ENCODE measurements at places on chromosomes 6 and 20.

GRCh38 chr6:17700421-17701416, 6.0 kb downstream of the NUP153 start:
- no peak for DNase-seq

- DNase-seq: no peak
Measured at GRCh38 chr6:10140824-10141223, 274.1 kb downstream of the TFAP2A start.

DNA sequence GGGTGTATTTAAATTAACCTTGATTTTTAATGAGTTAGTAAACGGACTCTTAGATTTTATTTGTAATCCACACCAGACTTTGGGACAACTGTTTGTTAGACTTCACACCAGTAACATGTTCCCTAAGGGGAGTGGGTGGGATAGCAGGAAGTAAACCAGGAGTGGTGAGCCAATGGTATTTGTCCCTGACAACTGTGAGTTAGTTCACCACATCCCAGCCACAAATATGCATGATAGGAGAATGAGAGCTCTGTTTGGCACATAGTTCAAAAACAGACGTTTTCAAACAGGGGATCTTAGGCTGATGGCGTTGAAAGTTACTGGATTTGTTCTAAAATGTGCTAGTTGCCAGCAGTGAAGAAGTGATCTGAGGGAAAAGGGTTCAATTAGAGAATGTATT, 18.7 kb upstream of the COL10A1 start:
- no peak for DNase-seq

DNA sequence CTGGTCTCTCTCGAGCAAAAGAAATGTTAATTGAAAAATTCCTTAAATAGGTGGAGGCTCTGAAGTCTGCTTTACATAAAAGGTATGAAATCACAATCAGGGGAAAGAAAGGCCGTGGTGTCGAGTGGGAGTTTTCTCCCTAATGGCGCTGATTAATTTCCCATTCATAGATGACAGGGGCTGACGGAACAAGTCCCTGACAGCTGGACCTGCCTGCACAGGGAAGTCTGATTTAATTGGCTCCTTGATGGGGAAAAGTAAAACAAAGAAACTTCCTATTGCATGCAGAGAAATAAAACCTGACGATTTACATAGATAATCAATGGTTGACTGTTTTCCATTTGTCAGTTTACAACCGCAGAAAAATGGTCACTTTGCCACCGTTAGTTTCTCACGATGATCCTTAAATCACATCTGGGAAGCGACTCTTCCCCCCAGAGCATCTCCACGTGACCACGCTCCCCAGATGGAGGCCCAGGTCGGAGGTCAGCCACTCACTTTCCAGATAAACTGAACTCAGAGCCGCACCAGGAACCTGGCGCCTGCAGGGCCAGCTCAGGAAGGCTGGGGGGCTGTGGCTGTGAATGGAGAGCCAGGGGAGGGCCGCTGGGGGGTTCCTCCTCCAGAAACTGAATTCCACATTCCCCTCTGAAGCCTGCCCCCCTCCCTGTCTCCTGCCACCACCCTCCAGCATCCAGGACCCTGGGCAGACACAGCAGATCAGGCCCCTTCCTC, 55.3 kb downstream of the DLL1 start:
- DNase-seq: no peak

GRCh38 chr6:98116455-98116854, 717.9 kb upstream of the POU3F2 start:
- DNase-seq: no peak

GRCh38 chr20:57595041-57596030, 24.9 kb downstream of the ZBP1 start:
- no peak for DNase-seq

- no peak for DNase-seq
Measured at GRCh38 chr6:122200440-122200839, 199.0 kb upstream of the HSF2 start.

DNA sequence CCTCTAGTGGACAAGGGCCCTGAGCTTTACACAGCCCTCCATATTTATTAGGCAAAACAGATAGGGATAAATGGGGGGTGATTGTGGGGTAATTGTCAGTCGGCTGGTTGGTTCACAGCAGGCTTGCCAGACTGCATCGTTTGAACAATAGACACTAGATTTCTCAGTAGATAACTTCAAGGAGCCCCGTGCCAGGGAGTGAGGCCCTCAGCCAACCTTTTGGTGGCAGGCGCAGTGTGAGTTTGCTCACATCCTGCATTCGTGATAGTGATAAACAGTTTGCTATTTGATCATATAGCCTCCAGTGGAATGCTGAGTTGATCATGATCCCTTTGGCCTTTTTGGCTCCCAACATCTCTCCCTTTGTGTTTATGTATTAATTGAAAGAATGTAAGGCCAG, 3.6 kb upstream of the ABHD12 start:
- DNase-seq: no peak

- no peak for DNase-seq
Measured at GRCh38 chr20:51346686-51347485, 195.6 kb downstream of the NFATC2 start.

GRCh38 chr20:5668529-5668868, 81.7 kb upstream of the SHLD1 start:
- no peak for DNase-seq

GRCh38 chr20:33537608-33538007, 47.7 kb downstream of the CBFA2T2 start:
- no peak for DNase-seq

DNA sequence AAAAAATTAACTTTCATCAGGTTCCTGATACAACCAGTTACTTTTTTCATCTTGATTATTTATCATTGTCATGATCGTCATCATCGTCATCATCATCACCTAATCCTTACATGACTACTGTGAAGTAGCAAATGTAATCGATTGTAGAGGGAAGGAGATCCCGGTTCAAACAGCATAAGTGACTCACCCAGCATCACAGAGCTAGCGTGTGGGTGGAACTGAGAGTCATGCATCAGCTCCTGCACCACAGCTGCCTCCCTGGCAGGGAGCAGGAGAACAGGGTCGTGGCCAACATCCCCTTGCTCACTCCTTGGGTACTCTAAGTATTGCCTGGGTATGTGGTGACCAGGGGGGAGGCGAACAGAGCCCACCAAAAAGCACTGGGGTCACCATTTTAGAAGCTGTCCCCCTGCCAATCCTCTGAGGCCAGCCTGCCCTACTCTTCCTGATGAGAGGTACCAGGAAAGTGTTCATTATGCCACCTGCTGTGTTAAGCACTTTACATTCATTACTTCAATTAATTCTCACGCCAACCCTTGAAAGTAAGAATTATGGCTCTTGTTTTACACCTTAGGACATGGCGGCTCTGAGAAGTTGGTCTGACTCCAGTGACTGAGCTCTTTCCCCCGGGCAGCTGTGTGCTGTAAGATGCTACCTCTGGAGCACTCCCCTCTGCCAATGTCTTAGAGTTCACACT, 425.2 kb downstream of the CD83 start:
- DNase-seq: peak; percentile 40

DNA sequence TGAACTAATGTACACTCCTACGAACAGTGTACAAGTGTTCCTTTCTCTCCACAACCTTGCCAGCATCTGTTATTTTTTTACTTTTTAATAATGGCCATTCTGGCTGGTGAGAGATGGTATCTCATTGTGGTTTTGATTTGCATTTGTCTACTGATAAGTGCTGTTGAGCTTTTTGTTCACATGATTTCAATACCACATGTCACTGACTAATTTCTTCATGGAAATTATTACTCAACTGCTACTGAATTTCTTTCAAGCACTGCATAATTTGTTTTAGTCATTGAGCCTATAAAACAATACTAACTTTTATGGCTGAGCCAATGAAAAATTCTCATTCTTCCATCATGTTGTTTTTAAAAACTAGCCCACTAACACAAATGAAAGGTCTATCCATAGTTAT, 115.4 kb downstream of the FRK start:
- no peak for DNase-seq

DNA sequence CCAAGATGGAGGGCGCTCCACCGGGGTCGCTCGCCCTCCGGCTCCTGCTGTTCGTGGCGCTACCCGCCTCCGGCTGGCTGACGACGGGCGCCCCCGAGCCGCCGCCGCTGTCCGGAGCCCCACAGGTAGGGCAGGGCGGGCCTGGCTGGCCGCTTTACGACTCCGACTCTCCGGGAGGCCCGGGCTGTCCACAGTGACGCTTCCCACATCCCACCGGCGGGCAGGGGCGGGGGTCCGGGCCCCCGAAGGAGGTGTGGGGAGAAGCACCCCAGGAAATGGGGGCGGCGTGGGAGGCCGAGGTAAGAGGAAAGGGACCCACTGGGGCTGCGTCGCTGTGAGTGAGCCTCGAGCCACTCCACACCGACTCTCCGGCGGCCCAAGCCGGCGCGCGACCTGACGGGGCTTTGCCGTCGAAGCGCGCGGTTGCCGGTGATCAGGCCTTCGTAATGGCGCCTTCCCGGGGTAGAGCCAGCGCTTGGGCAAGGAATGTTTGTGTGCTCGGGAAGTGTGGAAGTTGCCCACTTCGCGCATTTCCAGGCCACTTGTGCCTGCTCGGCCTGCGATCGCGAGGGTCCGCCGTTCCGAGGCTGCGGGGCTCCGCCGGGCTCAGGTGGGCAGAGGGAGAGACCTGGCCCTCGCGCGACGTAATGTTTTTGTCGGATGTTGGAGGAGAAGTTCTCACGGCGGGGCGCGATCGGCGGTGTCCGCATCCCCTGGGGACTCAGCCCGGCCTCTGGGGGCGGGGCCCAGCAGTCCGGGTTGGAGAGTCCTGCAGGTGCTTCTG, 427 bp downstream of the GINM1 start:
- peak; percentile 60 for DNase-seq

- DNase-seq: no peak
Measured at GRCh38 chr6:38220069-38220723, 400.7 kb downstream of the ZFAND3 start.

DNA sequence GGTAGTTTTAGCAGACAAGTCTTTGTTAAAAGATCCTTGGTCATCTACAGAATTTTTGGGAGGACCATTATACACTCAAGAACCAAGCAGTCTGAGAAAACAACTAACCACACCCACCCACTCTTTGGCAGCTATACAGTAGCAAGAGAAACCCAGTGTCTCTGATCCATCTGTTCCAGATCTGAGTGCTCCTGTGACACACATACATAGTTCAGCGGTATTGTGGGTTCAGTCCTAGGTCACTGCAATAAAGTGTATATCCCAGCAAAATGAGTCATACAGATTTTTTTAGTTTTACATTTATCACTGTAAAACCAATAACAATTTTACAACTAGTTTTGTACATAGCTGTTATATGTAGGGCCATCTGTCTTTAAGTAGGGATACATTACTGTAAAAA, 47.4 kb upstream of the PAK5 start:
- no peak for DNase-seq

- no peak for DNase-seq
Measured at GRCh38 chr20:6036213-6036612, 17.6 kb downstream of the LRRN4 start.

- peak; percentile 48 for DNase-seq
Measured at GRCh38 chr6:33621711-33622388, 728 bp downstream of the ITPR3 start.

GRCh38 chr6:19268117-19268516, 569.1 kb upstream of the ID4 start:
- no peak for DNase-seq

DNA sequence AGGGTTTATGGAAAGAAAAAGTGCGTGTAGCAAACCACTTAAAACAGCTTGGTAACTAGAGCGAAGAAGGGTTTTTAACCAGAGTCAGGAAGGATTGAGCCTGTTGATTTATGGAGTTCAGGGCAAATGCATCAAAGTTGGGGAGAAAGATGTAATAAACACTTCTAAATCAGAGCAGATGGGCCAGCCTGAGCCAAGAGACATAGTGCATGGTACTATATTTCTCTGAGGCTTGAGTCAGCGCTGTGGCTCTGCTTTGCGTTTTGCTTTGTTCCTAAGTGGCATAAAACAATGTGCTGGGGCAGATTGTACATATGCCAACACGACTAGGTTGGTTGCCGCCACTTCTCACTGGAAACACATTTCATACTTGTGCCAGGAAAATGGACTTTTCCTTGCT, 111.3 kb downstream of the BCKDHB start:
- no peak for DNase-seq

GRCh38 chr6:9795880-9796279, 619.0 kb downstream of the TFAP2A start:
- no peak for DNase-seq

DNA sequence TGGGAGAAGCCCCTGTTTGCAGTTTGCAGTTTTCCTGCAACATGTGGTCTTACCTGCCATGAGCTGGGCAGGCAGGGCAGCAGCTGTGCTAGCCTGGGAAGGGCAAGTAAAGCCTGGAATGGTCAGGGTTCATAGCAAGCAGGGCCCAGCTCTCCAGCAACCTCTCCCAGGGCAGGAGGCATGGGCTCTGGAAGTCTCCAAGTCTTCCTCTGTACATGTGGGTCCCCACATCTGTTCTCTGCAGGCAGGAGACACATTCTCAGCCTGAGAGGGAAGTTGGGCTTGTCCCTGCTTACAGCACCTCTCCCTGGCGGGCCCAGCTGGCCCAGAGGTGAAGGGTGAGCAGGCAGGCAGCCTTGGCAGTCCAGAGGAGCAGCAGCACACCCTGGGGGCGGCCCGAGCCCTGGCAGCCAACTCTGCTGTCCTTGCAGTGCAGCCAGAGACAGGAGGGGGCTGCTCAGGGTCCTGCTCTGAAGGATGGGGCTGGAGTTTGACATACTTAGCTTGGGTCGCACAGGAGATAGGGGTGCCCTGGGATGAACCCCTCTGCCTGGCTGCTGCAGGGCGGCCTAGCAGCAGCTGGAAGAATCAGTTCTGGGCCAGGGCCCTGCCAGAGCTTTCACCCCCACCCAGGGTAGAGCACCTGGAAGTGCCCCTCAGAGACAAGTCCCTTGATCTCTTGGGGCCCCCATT, 176.0 kb downstream of the MRPL14 start:
- peak; percentile 18 for DNase-seq

DNA sequence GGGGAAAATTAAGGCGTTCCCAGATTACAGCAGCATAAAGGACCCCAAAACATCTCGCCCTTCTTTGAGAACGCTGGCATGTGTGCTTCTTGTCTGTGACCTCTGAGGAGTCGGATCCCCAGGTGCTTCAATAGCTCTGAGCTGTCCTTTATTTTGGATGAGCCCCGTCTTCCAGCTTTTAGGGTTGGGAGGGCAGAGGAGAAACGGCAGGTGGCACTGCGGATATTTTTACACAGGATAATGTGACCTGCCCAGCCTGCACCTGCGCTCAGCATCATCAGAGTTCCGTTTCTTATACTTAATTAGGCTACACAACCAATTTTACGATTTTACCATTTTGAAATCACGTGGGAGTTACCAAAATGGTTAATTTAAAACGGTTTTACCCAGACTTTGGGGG, 147.7 kb upstream of the RPS6KA2 start:
- no peak for DNase-seq

GRCh38 chr6:14463110-14463509, 345.5 kb downstream of the CD83 start:
- DNase-seq: no peak

DNA sequence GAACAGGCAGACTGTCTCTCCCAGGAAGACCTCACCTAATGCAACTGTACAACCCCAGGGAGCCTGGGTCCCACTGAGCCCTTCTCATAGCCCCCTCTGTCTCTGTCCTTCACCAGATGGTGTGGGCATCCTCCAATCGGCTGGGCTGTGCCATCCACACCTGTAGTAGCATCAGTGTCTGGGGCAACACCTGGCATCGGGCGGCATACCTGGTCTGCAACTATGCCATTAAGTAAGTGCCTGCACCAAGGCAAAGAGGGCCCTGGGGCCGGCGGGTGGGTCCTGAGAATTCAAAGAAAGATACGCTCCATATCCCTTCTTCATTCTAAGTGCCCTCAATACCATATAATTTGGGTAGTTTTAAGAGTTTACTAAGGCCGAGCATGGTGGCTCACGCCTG, 8.3 kb downstream of the R3HDML start:
- no peak for DNase-seq

- no peak for DNase-seq
Measured at GRCh38 chr6:118659513-118660217, 8.3 kb upstream of the CEP85L start.

All from activated CD4-positive, alpha-beta memory T cell treated with anti-CD3 and anti-CD28 coated beads, Interleukin-2, amount 10 ng/mL, durations not matched to agents 7 days and 5 days (primary cell).